HT1080 (cell line): ENCODE measurements at places on chromosomes 13 and 19. TPM values are rescaled to one million over a fixed set of nuclear protein-coding genes. Genes with fewer than 3 reads are reported as not detected.

GRCh38 chr13:24149246-24150032, 11.1 kb upstream of the SPATA13 start:
- no peak for DNase-seq

GRCh38 chr13:99662678-99663077, 161.4 kb downstream of the TM9SF2 start:
- no peak for DNase-seq

GRCh38 chr19:41617941-41618730, 8.7 kb downstream of the CEACAM4 start:
- no peak for DNase-seq

Gene ONECUT3
- total RNA-seq, result not detected in 2 replicates

DNA sequence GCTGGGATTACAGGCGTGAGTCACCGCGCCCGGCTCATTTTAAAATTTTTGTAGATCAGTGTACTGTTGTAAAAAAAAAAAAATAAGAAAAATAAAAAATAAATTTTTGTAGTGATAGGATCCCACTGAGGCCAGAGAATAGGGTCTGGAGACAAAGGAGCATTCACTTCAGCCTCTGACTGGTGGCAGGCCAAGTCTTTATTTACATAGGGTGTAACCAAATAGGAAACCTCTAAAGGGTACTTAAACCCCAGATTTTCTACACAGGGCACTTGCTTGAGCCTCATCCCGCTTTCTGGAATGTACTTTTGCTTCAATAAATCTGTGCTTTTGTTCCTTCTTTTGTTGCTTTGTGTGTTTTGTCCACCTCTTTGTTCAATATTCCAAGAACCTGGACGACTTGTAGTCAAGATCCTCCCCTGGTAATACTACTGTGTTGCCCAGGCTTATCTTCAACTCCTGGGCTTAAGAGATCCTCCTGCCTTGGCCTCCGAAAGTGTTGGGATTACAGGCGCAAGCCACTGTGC, 2.1 kb upstream of the PDCD2L start:
- DNase-seq, result no peak

DNA sequence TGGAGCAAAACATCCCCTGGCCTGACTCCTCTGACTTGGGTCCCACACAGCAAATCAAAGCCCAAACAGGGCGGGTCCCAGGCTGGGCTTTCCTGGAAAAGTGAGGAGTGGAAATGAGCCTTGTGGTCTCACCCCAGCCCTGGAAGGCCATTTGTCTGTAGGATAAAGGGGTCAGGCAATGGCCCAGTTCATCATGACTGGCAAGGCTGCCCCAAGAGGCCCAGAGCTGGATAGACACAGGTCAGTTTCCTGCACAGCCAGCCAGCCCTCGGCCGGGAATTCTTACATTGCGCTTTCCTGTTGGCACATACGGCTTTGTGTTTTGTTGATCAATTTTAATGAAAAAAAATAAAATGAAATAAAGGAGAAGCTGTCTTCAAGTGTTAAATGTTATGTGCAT, 174.3 kb downstream of the TSHZ3 start:
- DNase-seq, result no peak
